ENCODE measurements at places on chromosomes 16 and 17.

- no peak overlapping the region for H3K4me3 ChIP-seq
- no peak for DNase-seq
- H3K27ac ChIP-seq: no peak overlapping the region
- no peaks in the 10 kb centered on the region for H3K27me3 ChIP-seq
Observed at GRCh38 chr17:38325221-38325851, 18.4 kb downstream of the GPR179 start.

DNA sequence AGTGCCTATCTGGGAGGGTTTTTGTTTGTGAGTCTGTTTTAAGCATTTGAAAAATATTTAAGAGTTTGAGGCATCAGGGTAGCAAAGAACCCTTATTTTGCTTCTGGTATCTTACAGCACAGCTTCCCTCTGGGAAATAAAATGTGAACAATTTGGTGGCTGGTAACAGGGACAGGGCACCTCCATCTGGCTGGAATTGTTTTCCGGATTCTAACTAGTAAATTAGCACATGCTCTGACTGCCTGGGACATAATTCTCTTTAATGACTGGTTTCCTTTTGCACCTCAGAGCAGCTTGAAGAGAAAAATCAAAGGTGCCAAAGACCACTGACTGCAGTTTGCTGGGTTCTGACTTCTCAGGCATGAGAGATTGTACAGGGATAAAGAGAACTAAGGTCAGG, 469.1 kb downstream of the GRIN2A start:
- H3K36me3 ChIP-seq: no peaks in the 10 kb centered on the region
- no peak overlapping the region for H3K4me3 ChIP-seq
- H3K27me3 ChIP-seq: no peaks in the 10 kb centered on the region
- H3K27ac ChIP-seq: no peak overlapping the region

- H3K27me3 ChIP-seq: no peaks in the 10 kb centered on the region
- DNase-seq: no peak
- H3K4me1 ChIP-seq: peaks cover 16% of the 10 kb centered on the region
- H3K27ac ChIP-seq: no peak overlapping the region
Observed at GRCh38 chr16:58044266-58045019, 18.9 kb downstream of the MMP15 start.

DNA sequence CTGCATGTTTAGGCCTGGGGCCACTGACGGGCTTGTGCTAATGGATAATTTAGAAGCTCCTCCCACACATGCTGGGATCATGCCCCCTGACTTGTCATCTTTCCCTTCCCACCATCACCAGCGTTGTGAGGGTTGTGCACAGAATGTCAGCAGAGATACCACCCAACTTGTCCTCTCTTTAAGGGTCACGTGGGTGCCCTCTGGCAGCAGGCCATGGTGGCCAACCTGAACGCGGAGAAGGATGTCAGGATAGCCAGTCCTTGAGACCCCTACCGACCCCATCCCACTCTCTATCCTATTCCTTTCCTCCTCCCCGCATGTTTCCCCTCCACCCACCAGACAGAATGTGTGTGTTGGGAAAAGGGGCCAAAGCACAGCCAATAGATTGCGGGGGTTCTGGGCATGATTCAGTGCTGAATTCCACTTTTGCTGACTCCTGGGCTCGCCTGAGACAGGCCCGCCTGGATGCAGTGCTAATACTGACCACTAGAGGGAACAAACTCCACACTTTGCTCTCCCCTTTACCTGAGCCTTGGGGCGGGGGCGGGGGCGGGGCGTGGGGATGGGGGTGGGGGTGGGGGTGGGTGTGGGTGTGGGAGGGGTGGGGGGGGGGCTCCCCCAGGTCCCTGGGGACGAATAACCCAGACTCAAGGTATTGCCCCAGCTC, at the start of gene GH2:
Gene GH2, minus strand, starts transcription at position 10 of the 667 bp plus-strand sequence. CDS start 143 bp downstream, outside the sequence.
- no peaks in the 10 kb centered on the region for H3K27me3 ChIP-seq
- no peaks in the 10 kb centered on the region for H3K36me3 ChIP-seq
- no peak within 1 kb of the TSS for H3K27ac ChIP-seq
- no peak within 1 kb of the TSS for H3K4me3 ChIP-seq
- no peak for DNase-seq
- no peaks in the 10 kb centered on the region for H3K4me1 ChIP-seq

GRCh38 chr16:52976539-52977167, 76.0 kb downstream of the CHD9NB start:
- no peak overlapping the region for H3K27ac ChIP-seq
- DNase-seq: no peak
- H3K4me1 ChIP-seq: no peaks in the 10 kb centered on the region
- no peaks in the 10 kb centered on the region for H3K36me3 ChIP-seq

DNA sequence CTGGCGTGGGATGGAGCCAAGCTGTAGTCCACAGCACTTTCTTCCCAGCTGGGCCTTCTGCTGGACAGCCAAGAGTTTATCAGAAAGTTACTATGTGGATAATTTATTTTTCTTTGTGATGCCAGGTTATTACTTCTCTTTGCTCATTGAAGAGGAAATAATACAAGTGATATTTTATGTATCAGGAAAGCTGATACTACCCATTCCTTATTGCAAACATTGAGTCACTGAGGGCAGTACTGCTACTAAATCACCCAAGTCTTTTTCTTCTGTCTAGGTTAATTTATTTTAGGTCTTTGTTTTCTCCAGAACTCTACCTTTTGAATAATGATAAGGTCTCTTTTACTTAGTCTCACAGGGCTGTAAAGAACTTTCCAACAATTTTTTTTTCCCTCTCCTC, 8.3 kb downstream of the NUP93 start:
- H3K4me3 ChIP-seq: no peak overlapping the region
- no peak overlapping the region for H3K27ac ChIP-seq
- no peak for DNase-seq
- no peaks in the 10 kb centered on the region for H3K36me3 ChIP-seq
- no peaks in the 10 kb centered on the region for H3K4me1 ChIP-seq
